Stimulated activated CD8-positive, alpha-beta memory T cell treated with anti-CD3 and anti-CD28 coated beads, Interleukin-4, amount 100 ng/mL, for 24 hours (primary cell): ENCODE measurements at places on chromosomes 12 and 14.

GRCh38 chr12:31297572-31298514 is 28.1 kb downstream of the SINHCAF start:
- DNase-seq: no peak

GRCh38 chr12:72133497-72134055 is 138.6 kb upstream of the TRHDE start:
- DNase-seq: no peak

GRCh38 chr12:3795492-3796133 is 42.7 kb upstream of the CRACR2A start:
- no peak for DNase-seq

GRCh38 chr12:27779416-27779919 is 565 bp upstream of the KLHL42 start:
- DNase-seq: no peak

- DNase-seq: no peak
These were observed 45.7 kb downstream of the SPATS2 start for GRCh38 chr12:49413010-49413409.

GRCh38 chr14:63853831-63854293 is 1.1 kb downstream of the SYNE2 start:
- peak; percentile 13 for DNase-seq

GRCh38 chr14:64997108-64997794 is 10.6 kb downstream of the FNTB start:
- DNase-seq: no peak

DNA sequence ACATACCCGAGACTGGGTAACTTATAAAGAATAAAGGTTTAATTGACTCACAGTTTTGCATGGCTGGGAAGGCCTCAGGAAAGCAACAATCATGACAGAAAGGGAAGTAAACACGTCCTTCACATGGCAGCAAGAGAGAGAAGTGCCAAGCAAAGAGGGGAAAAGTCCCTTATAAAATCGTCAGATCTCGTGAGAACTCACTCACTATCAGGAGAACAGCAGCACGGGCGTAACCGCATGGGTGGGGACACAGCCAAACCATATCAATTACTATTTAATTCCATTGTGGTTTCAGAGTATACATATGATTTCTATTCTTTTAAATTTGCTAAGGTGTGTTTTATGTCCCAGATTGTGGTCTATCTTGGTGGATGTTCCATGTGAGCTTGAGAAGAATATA is 117.9 kb downstream of the SCAF11 start:
- no peak for DNase-seq

GRCh38 chr14:67636361-67636919 is 16.7 kb downstream of the ARG2 start:
- DNase-seq: no peak

DNA sequence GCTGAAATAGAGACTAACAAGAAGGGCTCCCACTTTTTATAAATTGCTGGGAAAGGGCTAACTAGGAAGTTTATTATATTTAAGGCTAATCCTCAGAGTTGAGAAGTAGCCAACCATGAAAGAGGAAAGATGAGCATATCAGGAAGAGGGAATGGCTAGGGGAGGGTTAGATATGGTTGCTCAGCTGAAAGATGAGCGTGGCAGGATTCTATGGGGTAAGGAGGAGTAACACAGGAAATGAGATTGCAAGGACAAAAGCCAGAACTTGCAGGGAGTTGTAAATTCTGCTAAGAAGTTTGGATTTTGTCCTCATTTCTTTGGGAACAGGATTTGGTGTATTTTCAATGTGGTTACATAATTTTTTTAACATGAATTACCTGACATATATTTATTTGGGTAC is 127.4 kb upstream of the ATP2B1 start:
- no peak for DNase-seq

- DNase-seq: peak; percentile 15
These were observed at the start of gene PALS1 for GRCh38 chr14:67241411-67242167. Gene PALS1, plus strand, starts transcription at chr14:67241435. Its CDS starts 37,736 bp downstream, at chr14:67279171.

- no peak for DNase-seq
These were observed 53.5 kb downstream of the FSCB start for GRCh38 chr14:44453433-44454171.

GRCh38 chr14:53884601-53885000 is 72.0 kb downstream of the BMP4 start:
- DNase-seq: no peak

- no peak for DNase-seq
These were observed 260.9 kb downstream of the DUSP6 start for GRCh38 chr12:89091293-89091841.

- peak; percentile 50 for DNase-seq
These were observed 43.3 kb downstream of the AEBP2 start for GRCh38 chr12:19482551-19483109.

- DNase-seq: no peak
These were observed 77.2 kb downstream of the RPL10L start for GRCh38 chr14:46574221-46574977.

- no peak for DNase-seq
These were observed 3.9 kb downstream of the KDM2B start for GRCh38 chr12:121576851-121577391.

- no peak for DNase-seq
These were observed 54.9 kb downstream of the SRGAP1 start for GRCh38 chr12:63899396-63899795.

DNA sequence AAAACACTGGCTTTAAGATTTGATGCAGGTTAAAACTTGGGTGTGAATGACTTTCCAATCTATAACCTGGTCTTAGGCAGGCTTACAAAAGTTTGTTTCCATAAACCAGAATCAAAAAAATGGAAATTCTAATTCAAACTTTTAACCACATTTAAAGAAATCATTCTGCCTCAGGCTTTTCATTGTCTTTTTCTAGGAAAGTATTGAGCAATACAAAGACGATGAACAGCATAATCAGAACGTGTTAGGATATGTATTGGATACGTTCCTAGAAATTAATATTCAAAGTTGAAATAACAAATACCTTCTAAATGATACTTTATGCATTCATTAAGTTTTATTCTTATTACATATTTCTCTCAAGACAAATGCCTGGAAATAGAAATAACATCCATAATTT is 172.9 kb downstream of the CEP128 start:
- DNase-seq: no peak

DNA sequence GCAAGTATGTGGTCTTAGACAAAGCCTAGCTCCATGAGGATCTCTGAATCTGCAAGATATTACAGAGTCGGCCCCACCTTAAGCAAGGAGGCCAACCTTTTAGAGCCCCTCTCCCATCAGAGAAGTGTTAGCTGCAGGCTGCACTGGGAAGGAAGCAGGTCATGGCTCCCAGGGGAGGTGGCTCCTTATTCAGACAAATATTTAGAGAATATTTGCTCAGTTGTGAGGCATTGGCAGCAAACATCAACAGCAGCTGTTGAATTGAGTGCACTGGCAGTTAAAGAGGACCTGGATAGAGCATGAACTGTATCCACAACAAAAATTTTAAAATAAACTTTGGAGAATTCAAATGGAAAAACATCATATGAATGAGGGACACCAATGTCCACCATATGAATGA is 44.7 kb downstream of the FSCB start:
- no peak for DNase-seq

GRCh38 chr14:33812601-33813000 is 138.3 kb downstream of the EGLN3 start:
- no peak for DNase-seq

- no peak for DNase-seq
These were observed 871 bp upstream of the KRT83 start for GRCh38 chr12:52322069-52322468.

- no peak for DNase-seq
These were observed 210.9 kb downstream of the EXOC5 start for GRCh38 chr14:57057803-57058202.

DNA sequence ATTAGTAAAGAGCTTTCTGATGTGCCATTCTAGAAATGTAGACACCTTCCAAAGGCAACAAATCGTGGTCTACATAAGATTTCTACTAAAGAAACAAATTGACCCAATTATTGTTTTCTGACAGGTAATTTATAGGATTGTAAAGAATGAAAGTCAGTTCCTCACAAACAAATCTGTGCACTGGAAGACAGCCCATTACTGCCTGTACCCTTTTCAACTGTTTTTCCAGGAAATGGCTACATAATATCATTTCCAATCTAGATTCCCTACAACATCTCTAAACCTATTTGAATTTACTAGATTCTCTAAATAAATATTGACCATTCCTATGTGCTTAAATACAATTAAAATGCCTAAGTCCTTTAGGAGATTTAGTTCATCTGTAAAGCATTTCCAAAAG is 939.1 kb downstream of the FSCB start:
- no peak for DNase-seq

GRCh38 chr14:29390081-29390832 is 537.4 kb downstream of the PRKD1 start:
- DNase-seq: no peak

GRCh38 chr12:57452181-57452936 is 2.7 kb upstream of the INHBE start:
- DNase-seq: no peak

- no peak for DNase-seq
These were observed 95.0 kb downstream of the ALX1 start for GRCh38 chr12:85374981-85375380.

- DNase-seq: no peak
These were observed 117.8 kb downstream of the DUSP6 start for GRCh38 chr12:89234324-89235114.

DNA sequence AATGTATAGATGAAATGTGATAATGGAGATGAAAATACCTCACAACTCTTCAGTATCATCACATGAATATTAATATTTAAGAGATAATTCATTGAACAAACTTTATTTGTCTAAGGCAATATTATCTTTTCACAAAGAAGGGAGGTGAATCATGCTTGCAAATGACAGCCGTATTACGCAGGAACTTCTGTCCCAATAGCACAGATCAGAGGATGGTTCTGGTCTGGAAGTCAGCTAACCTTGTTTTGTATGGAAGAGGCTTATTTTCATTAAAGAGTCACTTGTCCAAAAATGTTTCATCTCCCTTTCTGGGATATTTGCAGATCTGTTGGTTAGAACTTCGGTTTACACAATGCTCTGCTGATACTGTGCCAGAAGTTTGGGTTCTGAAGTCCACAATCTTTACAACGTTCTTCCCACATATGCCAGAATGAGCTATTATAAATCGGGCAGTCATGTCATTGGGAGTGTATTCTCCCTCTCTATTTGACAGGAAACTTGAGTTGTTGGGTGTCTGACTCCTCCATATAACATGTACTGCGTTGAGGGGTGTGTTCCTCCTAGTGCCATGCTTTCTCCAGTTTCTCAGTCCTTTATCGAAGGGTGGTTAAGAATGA is 29.8 kb downstream of the YY1 start:
- no peak for DNase-seq

DNA sequence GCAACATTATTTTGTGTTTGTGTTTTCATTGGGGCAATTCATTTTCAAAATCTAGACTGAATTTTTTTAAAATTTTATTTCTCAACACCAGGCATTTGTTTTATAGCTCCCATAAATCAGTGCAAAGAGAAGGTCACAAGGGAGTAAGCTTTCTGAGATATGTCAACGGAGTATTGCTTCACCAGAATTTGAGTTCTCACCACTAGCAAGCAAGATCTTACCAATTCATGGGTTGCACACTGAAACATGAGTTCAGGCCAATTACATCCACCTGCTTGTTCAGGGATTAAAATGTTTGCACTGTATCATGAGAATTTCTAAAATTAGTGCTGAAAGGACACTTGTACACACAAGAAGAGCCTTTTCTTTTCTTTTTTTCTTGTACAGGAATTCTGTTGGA is 121.9 kb downstream of the CAND1 start:
- DNase-seq: no peak

GRCh38 chr14:34605461-34605860 is 24.5 kb downstream of the SNX6 start:
- no peak for DNase-seq

DNA sequence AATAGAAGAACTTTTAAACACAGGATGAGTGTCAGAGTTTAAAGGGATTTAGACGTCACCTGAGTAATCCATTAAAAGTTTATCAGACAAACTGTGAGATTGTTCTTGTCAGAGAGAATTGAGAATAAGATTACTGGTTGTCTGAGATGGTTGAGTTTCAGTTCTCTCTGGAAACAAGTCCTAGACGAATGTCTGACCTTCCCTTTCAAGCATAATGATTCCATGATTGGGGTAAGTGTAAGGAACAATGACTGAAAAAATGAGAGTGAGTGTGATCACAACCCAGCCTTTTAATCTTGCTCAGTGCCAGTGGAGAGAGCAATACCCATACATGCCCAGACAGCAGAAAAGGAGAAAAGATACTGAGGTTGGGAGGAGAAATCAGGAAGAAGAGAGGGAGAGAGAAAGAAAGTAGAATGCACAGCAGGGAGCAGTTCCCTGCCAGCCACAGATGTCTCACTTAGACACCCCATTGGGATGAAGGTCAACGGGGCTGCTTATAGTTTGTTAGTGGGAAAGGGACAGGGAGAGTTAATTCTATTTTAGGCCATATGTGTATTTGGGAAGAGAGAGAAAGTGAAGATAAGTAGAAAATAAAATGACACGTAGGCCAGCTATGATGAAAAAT is 4.3 kb downstream of the GRIP1 start:
- no peak for DNase-seq

DNA sequence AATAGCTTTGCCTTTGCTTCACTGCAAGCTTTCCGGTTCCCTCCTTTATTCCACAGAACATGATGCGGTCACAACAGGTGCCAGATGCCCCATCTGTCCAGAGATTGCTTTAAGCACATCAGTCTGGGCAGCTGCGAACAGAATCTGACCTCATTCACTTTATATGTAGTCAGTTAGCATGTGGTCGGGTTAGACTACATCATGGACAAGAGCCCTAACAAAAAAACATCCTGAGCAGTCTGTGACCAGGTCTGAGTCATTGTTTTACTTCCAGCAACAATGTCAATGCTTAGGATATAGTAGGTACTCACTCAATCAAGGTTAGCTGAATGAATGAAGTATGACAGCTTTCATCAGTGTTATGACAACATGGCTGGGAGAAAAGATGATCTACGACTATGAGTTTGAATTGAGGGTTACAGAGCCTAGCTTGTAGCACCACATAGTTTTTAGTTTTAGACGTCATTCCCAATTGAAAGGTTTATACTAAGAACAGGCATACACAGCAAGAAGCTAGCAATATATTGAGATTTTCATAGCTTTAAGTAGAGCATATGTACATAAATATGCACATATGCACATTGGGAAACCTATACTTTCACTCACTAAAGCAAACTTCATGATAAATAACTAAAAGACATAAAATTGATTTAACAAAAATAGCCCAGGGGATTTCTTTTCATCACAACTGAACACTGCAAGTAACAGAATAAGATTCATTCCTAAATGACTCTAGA is 64.2 kb upstream of the TMCC3 start:
- DNase-seq: no peak

GRCh38 chr12:49094160-49094974 is at the start of gene DHH:
Gene DHH, minus strand, starts transcription at chr12:49094801. Its CDS starts 289 bp downstream, at chr12:49094512.
- no peak for DNase-seq

GRCh38 chr14:71592361-71592760 is 339.9 kb upstream of the RGS6 start:
- no peak for DNase-seq

- DNase-seq: no peak
These were observed 123.8 kb upstream of the PTPRQ start for GRCh38 chr12:80320121-80320678.

DNA sequence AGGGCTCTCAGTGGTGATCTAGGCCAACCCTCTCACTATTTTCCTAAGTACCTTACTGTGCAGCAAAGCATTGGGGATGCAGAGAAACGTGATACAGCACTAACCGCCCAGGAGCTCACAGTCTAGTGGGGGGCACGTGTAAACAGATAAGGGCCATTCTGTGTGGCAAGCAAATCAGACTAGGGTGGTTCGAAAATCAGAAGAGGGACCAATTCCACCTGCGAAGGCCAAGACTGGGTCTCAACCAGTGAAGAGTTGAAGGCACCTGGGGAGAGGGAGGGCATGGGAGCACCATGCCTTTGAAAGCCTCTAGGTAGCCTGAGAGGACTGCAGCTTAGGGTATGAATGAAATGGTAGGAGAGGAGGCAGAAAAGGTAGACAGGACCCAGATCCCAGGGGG is 2.2 kb downstream of the PITPNM2 start:
- no peak for DNase-seq
